NCI-H748 treated with DMSO at 0.1 percent for 48 hours (cell line): ENCODE measurements at places on chromosomes 1 and 21.

GRCh38 chr1:67988066-67988465 lies 62.4 kb downstream of the DIRAS3 start:
- no peak for DNase-seq

DNA sequence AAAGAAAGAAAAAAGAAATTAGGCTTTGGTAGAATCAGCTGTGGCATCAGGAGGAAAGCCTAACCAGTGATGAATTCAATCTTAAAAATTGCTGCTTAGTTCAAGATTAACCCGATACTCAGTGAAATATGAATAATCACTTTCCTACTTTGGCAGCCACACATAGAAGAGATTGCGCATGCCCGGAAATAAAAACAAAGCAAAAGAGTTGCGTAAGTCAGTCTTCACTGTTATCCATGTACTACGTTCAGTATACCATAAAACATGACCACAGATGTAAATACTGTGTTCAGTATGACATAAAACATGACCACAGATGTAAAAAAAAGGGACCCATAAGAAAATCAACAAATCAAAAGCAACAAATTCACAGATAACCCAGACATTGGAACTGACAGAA lies 19.2 kb downstream of the CD1D start:
- no peak for DNase-seq

- DNase-seq, result no peak
These were observed 67.8 kb downstream of the FASLG start for GRCh38 chr1:172726740-172727139.

DNA sequence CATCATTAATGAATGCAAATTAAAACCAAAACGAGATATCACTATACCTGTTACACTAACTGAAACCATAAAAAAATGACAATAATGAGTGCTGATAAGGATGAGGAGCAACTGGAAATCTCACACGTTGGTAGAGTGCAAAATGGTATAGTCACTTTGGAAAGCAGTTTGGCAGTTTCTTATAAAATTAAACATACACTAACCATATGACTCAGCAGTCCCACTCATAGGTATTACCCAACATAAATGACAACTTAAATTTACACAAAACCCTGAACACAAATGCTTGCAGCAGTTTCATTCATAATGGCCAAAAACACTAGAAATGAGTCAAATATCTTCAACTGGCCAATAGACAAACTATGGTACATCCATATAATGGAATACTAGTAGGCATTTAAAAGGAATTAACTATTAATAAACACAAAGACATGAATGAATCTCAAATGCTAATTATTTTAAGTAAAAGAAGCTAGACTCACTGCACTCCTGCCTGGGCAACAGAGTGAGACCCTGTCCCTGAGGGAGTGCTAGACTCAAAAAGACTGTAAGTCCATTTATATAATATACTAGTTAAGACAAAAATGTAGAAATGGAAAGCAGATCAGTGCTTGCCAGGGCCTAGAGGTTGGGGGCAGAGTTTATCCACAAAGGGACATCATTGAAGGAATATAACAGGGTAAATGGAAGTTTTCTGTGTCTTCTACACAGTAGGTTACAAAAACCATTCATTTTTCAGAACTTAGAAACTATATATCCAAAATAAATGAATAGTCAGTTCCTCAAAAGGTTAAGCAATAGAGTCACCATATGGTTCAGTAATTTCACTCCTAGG lies 77.4 kb downstream of the EIF4G3 start:
- DNase-seq, result no peak

DNA sequence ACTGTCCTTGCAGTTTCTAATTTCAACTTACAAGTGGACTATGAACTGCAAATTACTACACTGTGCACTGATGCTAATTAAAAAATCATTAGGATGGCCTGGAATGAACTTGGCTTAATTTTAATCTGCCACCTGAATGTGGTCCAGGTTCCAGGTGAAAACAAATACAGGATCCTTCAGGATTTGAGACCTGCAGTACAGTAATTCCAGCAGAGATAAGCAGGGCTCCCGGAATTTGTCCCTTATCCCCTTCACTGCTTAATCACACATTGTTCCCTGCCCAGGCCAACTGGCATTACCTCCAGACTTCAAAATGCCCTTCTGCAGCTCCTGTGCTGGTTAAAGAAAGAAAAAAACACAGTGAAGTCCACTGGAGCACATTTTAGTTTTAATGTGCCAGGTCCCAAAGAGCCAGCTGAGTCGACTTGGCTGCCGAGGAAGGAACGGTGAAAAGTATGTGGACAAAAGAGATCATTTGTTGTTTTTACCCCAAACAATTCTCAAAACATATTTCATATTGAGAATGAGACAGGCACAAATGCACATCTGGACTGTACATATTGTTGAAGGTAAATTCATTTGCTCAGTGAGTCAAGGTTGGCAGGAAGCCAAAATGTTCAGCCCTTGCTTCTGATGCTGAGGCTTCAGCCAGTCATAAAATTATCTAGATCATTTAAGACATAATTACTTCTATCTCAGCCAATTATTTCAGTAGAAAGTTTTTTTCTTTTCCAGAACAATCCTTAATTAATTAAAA lies 28.3 kb downstream of the DEGS1 start:
- DNase-seq, result peak; percentile 3

- no peak for DNase-seq
These were observed 56.0 kb downstream of the KCNJ15 start for GRCh38 chr21:38312822-38313221.

- DNase-seq, result no peak
These were observed 537 bp upstream of the KLHL17 start for GRCh38 chr1:959731-960362.

DNA sequence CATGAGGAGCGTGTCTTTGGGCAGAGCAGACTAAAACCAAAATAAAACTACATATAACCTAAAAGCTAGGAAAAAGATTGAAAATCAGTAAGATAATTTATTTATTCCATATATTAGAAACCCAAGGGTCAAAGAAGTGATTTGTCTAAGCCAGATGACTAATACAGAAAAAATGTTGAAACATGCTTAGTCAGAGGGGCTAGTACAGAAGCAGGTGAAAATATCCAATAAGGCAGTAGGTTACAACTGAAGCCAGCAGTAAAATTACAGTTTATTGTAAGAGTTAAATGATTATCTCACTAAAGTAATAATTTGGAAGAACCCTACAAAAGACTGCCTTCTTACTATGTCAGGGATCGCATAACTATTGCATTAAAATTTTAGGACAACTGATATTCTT lies 1190.9 kb upstream of the PRMT6 start:
- no peak for DNase-seq

- DNase-seq, result no peak
These were observed 28.1 kb downstream of the ANGPTL3 start for GRCh38 chr1:62625415-62625814.

DNA sequence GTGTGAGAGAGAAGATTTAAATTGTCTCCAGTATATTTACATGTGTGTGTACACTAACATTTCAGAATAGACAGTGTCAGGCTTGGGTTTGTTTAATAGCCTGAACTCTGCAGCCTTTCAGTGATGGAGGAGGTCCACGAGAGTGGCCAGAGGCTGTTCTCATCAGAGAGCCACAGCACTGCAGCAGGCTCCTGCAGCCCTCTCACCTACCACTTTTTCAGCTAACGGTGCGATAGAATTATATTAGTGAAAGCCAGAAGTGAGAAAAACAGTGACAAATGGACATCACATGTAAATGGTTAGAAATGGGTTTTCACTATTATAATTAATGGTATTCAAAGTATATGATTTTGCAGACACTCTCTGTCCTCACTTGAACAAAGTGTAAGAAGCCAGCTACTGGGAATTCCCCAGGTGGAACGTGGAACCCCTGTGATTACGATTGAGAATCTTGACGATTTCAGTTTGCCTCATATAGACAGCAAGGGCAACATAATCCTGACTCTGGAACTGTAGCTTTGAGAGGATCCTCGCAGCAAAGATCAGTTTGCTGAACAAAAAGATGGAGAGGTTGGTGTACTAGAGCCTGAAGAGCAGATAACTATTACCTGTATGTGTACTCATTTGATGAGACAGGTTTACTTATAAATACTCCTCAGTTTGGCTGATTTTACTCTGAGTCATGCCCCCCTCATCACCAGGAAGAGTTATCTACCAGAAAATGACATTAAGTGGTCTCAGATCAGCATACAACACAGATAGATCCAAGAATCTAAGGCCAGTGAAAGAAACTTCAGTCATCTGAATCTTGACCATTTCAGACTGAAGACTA lies 31.4 kb downstream of the IFI16 start:
- no peak for DNase-seq

- no peak for DNase-seq
These were observed 54.7 kb downstream of the MAP3K7CL start for GRCh38 chr21:29185172-29185571.

DNA sequence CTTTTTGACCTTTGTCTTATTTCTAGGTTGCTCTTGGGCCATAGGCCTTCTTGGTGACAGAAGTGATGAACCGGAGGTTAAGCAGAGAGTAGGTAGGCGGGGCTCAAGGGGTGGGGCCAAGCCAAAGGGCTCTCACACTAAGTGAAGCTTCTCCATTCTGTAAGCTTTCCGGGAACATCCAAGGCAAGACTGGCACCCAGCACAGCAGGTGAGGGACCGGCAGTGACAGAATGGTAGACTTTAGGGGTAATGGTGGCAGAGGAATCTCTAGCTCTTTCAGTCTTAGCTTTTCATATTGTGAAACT lies at the start of gene TNFAIP8L2:
Gene TNFAIP8L2 (plus strand): TSS at position 135 of the 305 bp plus-strand sequence. CDS start 2,049 bp downstream, outside the sequence.
- DNase-seq, result no peak
